ENCODE measurements at places on chromosomes 5 and 9.

- no peaks in the 10 kb centered on the region for H3K27me3 ChIP-seq
- DNase-seq = no peak
- no peaks in the 10 kb centered on the region for H3K4me1 ChIP-seq
- H3K36me3 ChIP-seq = peaks cover 61% of the 10 kb centered on the region
These were observed 28.1 kb downstream of the UBTD2 start for GRCh38 chr5:172255444-172255843.

- H3K4me1 ChIP-seq = peaks cover 2% of the 10 kb centered on the region
- H3K27me3 ChIP-seq = peaks cover under 1% of the 10 kb centered on the region
These were observed 17.1 kb upstream of the TRIM36 start for GRCh38 chr5:115186794-115187193.

DNA sequence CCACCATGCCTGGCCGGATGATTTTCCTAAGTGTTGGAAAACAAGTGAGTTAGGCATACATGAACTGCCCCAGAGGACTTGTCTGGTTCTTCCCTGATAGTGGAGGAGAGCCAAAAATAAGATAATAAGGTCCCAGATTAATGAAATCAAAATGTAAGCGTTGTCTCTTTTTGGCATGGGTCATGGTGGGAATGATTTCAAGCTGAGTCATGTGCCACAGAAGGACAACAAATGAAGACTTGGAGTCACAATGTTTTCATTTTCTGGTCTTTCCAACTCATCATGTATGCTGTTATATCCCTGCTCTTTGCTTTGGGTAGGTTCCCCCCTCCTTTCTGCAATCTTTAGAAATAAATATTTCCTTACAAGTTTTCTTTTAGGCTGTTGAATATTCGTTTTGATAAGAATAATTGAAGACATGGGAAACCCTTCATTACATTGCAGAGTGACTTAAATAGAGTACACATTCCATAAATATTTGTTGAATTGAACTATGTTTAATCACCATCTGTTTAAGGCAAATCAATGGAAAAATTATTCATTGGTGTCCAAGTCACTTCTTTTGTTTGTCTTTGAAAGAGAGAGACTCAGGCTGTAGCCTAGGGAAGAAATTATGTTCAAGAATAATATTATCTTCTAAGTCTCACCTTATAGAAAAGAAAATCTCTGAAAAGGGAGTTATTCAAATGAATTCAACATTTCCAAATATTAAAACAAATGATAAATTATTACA is 196.3 kb downstream of the CSNK1G3 start:
- H3K27ac ChIP-seq = no peak overlapping the region
- DNase-seq = no peak
- no peaks in the 10 kb centered on the region for H3K27me3 ChIP-seq
- H3K4me1 ChIP-seq = 0 out of 2 replicates have a peak, but pooled peaks cover 2% of the 10 kb centered on the region
- no peaks in the 10 kb centered on the region for H3K36me3 ChIP-seq

DNA sequence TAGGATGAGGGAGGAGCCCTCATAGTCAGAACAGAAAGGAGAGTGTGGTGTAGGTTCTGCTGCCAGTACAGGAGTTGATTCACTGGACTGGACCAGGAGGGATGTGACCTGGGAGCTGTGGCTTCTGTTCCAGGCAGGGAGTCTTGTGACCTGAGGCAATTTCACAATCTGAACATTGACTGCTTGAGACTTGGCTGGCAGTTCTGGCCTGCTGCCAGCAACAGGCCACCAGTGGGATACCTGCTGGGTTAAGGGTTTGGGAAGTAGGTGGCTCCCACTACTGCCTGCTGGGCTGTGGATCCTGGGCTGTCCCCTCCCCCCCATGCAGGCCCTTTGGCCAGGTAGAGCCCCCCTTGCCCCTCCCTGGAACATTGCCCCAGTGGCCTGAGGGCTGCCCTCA is 268.6 kb upstream of the ARRDC3 start:
- no peaks in the 10 kb centered on the region for H3K27me3 ChIP-seq
- DNase-seq = no peak
- H3K4me1 ChIP-seq = no peaks in the 10 kb centered on the region
- no peaks in the 10 kb centered on the region for H3K36me3 ChIP-seq

DNA sequence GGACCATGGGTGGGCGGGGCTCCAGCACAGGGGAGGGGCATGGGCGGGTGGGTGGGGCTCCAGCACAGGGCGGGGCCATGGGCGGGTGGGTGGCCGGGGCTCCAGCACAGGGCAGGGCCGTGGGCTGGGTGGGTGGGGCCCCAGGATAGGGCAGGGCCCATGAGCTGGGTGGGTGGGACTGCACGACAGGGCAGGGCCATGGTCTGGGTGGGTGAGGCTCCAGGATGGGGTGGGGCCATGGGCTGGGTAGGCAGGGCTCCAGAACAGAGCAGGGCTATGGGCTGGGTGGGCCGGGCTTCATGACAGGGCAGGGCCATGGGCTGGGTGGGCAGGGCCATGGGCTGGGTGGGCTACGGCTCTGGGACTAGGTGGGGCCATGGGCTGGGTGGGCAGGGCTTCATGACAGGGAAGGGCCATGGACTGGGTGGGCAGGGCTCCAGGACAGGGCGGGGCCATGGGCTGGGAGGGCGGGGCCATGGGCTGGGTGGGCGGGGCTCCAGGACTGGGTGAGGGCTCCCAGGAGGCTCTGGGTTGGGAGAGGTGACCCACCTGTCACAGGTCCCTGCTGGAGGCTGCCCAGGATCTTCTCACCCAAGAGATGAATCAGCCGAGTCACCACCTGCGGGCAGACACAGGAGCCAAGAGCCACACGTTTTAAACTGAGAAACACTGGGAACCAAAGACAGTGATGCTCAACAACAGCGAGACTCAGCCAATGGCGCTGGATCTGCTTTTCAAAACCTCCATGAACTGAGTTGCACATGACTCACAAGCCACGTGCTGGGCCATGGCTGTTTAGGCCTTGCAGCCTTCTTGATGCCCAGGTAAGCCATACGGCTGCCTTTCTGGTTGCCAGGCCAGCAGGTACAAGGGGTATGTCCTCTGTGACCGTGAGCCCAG is 33.6 kb upstream of the NSMF start:
- no peaks in the 10 kb centered on the region for H3K36me3 ChIP-seq
- peak; percentile 94 for DNase-seq
- H3K27ac ChIP-seq = no peak overlapping the region
- H3K4me1 ChIP-seq = no peaks in the 10 kb centered on the region

DNA sequence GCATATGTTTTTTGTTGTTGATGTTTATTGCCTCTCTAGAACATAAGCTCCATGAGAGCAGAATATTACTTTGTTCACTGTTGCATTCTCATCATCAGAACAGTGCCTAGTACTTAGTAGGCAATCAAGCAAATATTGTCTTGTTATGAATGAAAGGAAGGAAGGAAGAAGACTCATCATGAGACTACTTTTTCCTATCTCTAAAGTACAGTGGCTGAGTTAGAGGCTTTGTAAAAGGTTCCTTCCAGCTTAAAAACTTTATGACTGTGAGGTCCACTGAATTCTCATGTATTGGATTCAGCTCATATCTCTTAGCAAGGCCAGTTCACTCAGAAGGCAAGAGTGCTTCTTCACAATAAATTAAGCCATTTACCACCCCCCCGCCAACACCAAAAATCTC is 171.8 kb upstream of the NR3C1 start:
- DNase-seq = no peak
- H3K27ac ChIP-seq = no peak overlapping the region
- H3K4me1 ChIP-seq = no peaks in the 10 kb centered on the region
- no peaks in the 10 kb centered on the region for H3K27me3 ChIP-seq
- H3K4me3 ChIP-seq = no peak overlapping the region
- no peaks in the 10 kb centered on the region for H3K36me3 ChIP-seq

- peaks cover 3% of the 10 kb centered on the region for H3K4me1 ChIP-seq
- no peak overlapping the region for H3K27ac ChIP-seq
- no peak for DNase-seq
- no peak overlapping the region for H3K4me3 ChIP-seq
- no peaks in the 10 kb centered on the region for H3K36me3 ChIP-seq
These were observed 26.9 kb upstream of the NTRK2 start for GRCh38 chr9:84642553-84643141.

GRCh38 chr5:10604975-10605374 is 41.1 kb downstream of the ANKRD33B start:
- H3K4me1 ChIP-seq = peaks cover 8% of the 10 kb centered on the region

GRCh38 chr9:38008168-38009034 is 60.6 kb downstream of the SHB start:
- peaks cover 14% of the 10 kb centered on the region for H3K4me1 ChIP-seq
- H3K36me3 ChIP-seq = peaks cover 3% of the 10 kb centered on the region
- DNase-seq = no peak

GRCh38 chr5:350355-350754 is 28.8 kb downstream of the AHRR start:
- peak; percentile 79 for DNase-seq
- no peaks in the 10 kb centered on the region for H3K27me3 ChIP-seq
- H3K4me3 ChIP-seq = no peak overlapping the region
- H3K27ac ChIP-seq = no peak overlapping the region

Data from H9 (cell line).